ENCODE measurements at places on chromosomes 6 and 20.

- DNase-seq = no peak
Observed at GRCh38 chr6:39090036-39090435, 24.9 kb downstream of the SAYSD1 start.

DNA sequence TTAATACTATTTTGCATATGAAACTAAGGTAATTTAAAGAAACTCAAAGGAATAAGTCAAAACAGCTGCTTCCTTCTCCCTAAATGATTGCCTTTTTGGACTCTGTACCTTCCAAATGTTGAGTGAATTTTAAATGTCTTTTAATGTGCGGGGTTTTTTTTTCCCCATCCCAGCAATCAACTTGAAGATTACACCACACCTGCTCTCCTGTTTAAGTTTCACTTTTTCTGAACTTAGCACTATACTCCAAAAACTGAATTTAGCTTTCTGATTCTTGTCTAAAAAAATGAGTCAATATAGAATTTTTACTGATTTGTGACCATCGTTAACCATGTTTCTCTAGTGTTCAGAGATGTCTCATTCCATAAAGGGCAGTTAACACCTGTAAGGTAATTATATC, 220.8 kb upstream of the THEMIS start:
- DNase-seq = no peak

DNA sequence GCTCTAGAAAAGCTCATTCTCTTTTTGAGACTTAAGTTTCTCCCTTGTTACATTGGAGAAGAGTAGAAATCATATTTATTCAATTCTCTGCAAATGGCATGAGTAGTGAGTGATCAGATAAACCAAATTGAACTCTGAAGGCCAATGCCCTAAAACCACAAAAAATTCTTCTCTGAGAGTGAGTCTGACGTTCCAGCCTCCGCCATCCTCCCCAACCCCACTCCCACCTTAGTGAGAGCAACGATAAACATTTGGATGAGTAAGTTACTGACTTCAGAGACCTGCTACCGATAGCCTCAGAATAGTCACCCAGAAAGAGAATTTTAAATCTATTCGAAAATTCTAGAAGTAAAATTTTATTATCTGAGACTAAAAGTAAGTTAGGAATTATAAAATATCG, 94.6 kb downstream of the TFAP2A start:
- DNase-seq = no peak

DNA sequence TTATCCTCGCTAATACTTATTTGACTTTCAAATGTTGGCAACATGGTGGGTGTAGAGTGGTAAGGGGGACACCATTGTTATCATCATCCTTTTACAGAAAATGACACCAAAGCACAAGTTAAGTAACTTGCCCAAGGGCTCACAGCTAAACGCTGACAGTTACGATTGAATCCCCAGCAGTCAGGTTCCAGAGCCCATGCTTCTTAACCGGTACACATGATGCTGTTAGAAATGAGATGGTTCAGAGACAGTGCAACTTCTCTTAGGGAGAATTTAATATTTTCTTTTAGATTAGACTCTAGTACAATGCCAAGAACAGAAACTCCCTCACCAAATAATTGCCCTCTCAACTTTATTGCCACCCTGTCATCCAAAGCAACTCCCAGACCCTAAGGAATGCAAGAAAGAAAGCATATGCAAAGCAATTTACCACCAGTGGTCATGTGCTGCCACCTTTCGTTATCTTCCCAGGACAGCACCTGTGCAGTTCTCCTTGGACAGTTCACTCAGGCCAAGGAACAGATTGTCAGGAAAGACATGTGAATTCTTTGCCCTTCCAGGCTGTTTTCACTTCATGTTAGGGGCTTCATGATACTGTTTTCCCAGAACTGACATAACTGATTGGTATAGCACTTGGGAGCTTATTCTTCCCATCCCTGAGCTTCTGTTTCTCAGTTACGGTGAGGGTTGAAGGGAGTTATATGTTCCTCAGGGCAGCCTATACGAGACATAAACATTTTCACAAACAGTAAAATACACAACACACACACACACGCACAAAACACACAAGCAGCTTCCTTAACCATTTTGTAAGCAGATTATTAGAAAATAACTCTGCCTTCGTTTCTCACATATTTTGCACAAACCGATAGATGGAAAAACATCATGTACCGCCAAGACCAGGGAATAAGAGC, 5.1 kb downstream of the HLA-DMA start:
- peak; percentile 35 for DNase-seq

GRCh38 chr6:137165375-137166246, 7.8 kb downstream of the IL22RA2 start:
- DNase-seq = peak; percentile 4

DNA sequence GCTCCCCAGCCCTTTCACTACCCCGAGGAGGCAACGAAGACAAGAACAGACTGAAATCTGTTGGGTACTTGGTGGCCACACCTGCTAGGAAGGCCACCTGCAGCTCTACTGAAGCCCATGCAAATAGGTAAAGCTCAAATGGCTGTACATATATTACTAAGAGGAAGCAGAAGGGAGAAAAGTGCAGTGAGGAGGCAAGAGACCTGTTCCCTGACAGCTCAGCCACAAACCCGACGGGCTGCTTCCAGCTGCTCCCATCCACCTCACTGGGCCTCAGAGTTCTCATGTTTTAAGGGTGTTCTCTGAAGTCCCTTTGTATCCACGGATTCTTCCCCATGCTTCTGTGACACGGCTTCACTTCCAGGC, 24.6 kb downstream of the TRAM2 start:
- no peak for DNase-seq

- DNase-seq = no peak
Observed at GRCh38 chr6:135021310-135022049, 33.1 kb downstream of the HBS1L start.

DNA sequence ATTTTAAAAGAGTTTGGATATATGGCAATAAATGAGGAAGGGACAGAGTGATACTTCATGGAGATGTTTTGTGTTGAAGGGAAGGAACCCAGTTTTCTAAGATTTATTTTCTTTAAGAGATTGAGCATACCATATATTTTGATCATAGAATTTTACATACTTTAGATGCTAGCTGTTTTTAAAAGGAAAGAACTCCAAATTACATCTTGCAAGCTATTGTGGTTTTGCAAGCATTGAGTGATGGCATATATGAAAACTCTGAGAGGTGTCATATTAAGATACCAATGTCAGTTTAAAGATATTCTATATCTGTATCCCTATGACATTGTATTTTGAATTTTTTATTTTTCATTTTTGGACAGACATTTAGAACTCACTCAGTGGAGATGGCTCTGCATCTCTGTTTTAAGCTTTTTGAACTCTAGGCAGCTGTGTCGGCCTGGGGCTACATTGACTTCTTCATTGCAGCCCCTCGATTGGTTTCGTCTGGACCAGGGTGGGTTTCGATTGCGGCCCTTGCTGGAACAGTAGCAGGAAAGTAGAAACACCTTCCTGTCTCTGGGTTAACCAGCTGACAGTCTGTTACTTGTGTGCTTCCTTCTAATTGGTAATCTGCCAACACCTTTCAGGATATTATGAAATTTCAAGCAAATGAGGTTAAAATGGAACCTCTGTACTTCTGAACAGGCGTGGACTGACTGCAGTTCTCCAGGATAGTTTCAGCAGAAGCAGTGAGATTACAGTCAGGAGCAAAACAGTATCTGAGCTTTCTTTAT, 14.0 kb downstream of the IGF2R start:
- no peak for DNase-seq

DNA sequence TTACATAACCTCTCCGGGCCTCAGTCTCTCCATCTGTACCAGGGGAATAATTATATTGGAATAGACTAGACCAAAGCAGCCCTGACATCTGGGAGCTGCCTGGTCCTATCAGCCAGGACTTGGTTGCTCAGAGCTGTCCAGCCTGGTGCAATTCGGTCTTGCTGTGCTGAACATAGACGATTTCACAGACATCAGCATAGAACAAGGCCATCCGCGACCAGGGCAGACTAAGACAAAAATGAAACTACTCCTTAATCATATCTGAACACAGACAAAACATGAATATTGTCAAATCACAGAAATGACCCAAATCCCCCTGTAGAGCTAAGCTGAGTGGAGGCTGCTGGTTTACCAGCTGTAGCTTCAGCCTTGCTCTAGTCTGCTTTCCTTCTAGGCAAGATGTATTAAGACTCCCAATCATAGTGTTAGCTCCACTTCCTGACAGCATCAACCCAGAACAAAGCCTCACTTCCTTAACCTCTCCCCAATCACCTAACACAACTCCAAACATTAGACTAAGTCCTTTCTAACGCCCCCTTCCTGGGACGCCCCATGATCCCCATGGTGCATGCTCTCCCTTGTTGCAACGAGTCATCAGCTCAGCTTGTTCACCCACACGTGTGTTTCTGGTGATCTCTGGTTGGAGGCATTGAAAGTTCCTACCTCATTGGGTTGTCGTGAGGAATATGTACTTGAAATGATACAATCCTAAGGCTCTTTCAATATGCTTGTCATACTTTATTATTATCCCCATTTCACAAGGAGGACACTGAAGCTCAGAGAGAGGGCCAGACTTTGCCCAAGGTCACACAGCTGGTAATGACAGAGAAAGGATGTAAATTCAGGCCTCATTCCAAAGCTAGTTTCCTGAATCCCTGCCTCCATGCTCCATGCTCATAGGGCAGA, 3.5 kb upstream of the MAPK13 start:
- no peak for DNase-seq

DNA sequence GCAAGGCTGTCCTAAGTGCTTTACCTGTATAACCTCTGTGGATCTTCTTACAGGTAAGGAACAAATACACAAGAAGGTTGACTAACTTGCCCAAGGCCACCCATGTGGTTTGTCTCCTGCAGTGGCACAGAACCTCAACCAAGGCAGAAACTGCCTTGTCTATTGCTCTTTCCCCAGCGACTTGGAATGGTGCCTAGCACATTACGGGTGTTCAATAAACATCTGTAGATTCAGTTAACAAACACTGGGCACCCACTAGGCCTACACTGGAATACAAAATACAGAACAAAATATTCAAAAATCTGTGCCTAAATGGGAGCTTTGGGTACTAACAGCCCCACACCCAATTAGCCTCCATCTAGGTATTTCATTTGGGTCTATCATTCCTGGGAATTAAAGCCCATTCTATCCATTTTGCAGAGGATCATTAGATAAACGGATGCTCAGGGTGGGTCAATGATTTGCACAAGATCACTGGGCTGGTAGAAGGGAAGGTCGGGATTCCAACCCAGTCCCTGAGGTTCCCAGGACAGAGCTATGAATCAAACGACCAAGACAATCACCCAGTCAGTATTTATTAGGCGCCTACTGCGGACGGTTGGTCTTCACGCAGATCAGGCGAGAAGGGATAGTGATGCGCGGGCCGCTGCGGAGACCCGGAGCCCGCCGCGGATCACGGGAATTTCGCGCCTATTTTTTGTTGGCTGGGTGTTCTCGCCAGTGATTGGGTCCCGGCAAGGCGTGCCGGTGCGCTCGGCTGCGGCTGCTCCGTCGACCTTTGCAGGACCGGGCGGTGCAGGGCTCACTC, at the start of gene STK35:
Gene STK35, plus strand, starts transcription at position 771 of the 808 bp plus-strand sequence. CDS start 55 bp downstream, outside the sequence.
- peak; percentile 45 for DNase-seq

- no peak for DNase-seq
Observed at GRCh38 chr6:104958178-104959025, 1.5 kb downstream of the LIN28B start.

DNA sequence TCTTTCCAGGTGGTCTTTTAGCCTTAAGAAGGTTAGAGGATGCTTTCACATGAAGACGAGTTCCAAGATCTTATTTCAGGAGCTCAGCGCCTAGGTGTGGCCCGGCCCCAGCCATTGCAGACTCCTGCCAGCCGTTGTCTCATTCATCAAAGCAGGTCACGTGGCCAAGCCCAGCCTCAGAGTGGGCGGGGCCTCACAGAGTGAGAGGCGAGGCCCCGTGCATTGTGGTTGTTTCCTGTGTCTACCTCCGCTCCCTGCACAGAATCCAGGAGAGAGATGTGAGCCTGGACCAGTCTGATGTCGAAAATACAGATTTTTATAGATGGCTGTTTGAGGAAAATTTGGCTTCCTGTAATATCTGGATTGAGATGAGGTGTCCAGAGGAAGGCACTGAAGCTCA, 49.2 kb upstream of the CST5 start:
- DNase-seq = no peak

DNA sequence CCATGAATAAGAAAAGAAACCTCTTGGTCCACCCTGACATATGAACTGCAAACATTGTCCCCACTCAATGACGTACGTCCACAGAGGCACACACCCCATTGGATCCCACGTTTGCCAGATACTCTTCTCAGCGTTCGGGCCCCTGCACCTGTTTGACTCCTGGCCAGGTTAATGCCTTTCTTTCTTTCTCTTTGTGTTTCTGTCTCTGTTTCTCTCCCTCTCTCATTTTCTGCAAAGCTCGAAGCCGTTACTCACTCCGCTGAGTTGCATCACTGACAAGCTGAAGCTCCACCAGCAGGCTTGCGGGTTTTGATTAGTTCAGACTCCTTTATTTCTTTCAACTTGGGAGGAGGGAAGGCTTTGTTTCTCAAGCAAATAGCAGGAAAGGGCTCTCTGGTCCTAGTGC, 135.5 kb upstream of the SUPT3H start:
- no peak for DNase-seq

DNA sequence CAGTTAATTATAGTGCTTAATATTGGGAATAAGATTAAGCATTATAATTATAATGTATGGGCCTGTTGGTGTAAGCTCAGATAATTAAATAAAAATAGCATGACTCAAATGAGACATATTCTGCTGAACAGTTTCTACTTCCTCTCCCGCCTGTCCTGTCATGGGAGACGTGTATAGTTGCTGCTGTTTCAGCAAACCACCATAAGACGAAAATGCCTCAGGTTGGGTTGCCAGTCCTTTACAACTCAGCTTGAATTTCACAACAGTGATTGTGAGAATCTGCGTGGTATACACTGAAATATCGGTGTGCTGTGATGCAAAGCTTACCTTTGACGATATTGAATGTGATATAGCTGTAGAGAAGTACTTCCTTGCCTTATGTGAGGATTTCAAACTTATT, 99.5 kb downstream of the POPDC3 start:
- no peak for DNase-seq

GRCh38 chr6:28565823-28566526, 40.3 kb downstream of the GPX5 start:
- no peak for DNase-seq

DNA sequence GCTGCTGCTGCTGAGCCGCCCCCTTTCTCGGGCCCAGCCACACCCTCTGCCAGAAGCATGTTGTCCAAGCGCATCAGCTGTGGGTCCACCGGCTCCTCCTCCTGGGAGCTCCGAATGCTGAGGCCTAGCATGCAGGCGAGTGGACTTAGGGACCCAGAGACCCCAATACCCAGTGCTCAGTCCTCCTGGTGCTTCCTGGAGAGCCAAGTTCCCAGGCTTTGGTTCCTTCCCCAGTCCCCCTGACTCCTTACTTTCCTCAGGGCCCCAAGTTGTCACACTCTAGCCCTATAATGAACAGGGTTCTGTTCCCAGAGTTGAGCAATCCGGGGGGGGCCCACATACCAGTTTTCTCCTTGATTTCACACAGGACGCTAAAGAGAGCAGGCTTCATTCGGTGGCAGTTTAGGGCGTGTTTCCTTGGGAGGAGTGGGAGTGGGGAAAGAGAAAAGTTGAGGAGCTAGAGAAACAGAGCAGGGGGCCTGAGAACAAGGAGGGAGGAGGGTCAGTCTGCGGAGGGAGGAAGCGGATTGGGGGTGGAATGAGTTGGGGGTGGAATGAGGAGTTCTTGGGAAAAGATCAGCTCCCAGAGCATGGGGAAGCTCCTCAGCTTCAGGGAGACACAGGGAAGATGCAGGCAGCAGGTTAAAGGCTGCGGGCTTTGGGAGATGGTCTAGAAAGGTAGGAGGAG, 1.5 kb downstream of the PBX2 start:
- DNase-seq = no peak

- DNase-seq = no peak
Observed at GRCh38 chr6:76706631-76707030, 634.2 kb upstream of the IMPG1 start.

GRCh38 chr6:91173651-91174050, 586.8 kb upstream of the MAP3K7 start:
- no peak for DNase-seq

- DNase-seq = no peak
Observed at GRCh38 chr6:13089296-13089994, 238.9 kb downstream of the TBC1D7 start.

Measured in NCI-H1694 (cell line).